ENCODE measurements at places on chromosomes 4 and X. TPM values are rescaled to one million over a fixed set of nuclear protein-coding genes. Genes with fewer than 3 reads are reported as not detected.
A peak's percentile ranks its signal among the peaks of the same experiment; 100 is the strongest.

The NXF2 gene
- 0.71 TPM for polyA plus RNA-seq

The DNASE1L1 gene
- 12.0 TPM for polyA plus RNA-seq

The ADGRL3 gene
- polyA plus RNA-seq, result 24.0 TPM

DNA sequence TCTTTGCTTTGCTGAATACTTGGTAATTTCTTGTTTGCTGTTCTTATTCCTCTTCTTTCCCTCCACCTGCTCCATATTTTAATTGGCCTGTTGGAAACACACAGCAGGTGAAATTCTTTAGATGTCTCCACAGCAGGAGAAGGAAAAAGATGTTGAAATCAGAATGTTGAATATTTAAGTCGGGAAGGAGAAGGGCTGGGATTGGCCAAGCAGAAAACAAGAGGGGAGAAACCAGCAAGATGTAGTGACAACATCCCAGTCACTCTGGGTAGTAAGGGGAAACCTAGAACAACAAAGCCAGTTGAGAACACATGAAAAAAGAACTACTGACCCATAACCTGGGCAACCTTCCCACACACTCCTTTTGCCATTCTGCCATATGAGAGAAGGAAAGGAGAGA is 37.3 kb upstream of the STAG2 start:
- no peak for DNase-seq

GRCh38 chrX:12978205-12979025 is 3.5 kb downstream of the TMSB4X start:
- DNase-seq, result no peak

GRCh38 chr4:140427919-140428471 is 547 bp upstream of the CLGN start:
- DNase-seq, result peak; percentile 5

- DNase-seq, result no peak
Measured at GRCh38 chr4:156948133-156948532, 23.5 kb downstream of the PDGFC start.

- DNase-seq, result no peak
Measured at GRCh38 chr4:6011686-6012085, 6.5 kb downstream of the C4orf50 start.

DNA sequence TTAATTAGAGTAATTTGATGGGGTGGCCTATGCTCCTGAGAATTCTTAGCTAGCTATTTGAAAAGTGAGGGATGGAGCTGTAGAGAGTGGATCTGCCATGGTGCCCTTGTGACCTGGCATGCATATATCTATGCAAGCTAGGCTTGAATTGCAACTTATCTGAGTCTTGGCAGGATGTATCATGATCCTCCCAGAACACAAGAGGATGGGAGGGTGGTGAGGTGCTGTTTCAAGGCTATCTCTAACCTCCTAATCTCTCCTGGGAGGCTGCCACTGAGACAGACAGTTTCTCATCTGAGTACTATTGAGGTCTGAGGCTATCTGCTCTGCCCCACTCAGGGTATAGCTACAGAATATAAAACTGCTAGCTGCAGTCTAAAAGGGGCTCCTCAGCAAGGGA is 56.6 kb downstream of the BRCC3 start:
- DNase-seq, result no peak

- DNase-seq, result no peak
Measured at GRCh38 chrX:25013632-25014365, 2.0 kb downstream of the ARX start.

GRCh38 chr4:186714006-186714675 is 9.5 kb downstream of the FAT1 start:
- DNase-seq, result no peak

DNA sequence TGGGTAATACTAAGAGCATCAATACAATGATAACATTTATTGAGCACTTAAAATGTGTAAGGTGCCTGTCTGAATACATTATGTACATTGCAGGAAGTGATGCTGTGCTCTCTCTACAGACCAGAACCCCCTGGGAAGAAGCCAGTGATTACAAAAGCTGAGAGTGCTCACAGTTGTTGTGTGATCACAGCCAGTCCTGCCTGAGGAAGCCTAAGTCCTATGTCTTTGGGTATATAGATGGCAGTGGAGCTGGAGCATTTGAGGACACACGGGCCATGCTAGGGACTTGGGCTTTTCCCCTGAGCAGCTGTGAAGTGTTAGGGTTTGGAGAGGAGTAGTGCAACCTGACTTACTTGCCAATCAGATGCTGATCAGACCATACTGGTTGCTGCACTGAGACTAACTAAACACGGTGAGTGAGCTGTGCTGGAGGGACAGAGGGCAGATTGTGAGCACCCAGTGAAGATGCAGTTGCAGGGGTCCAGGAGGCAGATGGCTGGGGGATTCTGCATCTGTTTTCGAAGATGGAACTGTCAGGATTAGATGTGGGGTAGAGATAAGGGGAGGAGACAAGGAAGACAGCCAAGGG is 60.8 kb upstream of the TBC1D14 start:
- DNase-seq, result no peak

GRCh38 chr4:53476232-53477037 is 99.0 kb downstream of the FIP1L1 start:
- no peak for DNase-seq

DNA sequence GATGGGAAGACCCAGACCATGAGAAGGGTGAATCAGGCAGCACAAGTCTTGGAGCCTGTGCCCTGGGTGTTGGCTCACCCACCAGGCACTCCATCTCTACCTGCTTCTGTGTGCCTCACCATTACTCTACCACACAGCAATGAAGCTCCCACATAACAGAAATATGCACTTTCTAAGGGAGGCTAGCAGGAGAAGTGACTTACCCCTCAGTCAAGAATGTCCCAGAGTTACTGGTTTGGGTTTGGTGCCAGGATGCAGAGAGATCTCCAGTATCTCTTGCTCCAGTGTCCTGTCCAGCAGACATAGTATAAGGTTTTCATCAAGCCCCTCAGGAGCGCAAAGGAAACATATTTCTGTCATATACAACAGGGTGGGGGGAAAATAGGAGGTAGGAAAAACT is 11.3 kb upstream of the RAB40A start:
- no peak for DNase-seq

DNA sequence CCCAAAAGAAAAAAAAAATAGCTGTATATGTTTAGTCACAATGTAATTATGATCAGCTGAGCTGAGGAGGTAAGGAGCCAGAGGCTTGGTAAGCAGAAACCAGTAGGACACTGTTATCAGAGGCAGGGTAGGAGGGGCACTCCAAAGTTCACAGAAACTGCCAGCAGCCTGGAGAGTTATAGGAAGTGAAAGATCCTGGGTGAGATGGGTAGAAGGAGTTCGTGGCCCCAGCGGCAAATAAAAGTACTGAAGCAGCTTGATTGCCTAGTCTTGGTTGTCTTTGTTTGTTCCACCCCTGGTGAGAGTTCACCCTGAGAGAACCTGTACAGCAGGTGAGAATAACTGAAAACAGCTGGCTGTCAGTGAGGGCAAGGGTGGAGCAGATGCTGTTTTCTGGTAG is 340.8 kb downstream of the ADGRL3 start:
- no peak for DNase-seq
